ENCODE measurements at places on chromosomes 4 and X. TPM values are rescaled to one million over a fixed set of nuclear protein-coding genes. Genes with fewer than 3 reads are reported as not detected.

GRCh38 chr4:16055471-16055870 lies 28.4 kb downstream of the PROM1 start:
- no peak for DNase-seq

DNA sequence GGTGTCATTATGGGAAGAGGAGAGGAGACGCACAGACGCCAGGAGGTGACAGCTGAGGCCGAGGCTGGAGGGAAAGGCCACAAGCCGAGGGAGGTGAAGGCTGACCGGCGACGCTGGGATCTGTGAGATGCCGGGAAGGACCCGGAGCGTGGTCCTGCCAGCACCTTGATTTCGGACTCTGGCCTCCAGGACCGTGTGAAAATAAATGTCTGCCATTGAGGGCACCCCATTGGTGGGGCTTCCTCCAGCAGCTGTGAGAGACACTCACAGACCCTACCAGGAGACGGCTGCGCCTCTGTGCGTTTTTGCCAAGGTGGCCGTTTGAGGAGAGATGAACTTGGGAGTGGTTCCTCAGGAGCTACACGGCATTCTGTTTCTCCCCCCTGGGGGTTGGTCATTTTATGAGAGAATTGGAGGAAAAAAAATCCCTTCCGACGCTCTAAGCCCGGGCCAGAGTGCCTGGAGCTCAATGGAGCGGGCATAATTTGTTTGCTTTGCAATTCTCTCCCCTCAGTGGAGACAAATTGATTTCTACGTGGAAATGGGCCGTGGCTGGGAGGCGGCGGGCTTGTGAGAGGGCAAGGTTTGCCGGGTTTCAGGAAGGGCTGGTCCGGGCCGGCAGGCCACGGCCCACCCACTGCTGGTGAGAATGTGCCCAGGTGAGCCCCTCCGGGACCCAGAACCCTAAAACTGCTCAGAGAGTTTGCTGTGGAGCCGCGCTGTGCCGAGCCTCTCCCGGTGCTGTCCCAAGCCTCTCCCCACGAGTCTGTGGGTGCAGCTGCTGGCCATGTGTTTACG lies 53.9 kb downstream of the CPZ start:
- no peak for DNase-seq

DNA sequence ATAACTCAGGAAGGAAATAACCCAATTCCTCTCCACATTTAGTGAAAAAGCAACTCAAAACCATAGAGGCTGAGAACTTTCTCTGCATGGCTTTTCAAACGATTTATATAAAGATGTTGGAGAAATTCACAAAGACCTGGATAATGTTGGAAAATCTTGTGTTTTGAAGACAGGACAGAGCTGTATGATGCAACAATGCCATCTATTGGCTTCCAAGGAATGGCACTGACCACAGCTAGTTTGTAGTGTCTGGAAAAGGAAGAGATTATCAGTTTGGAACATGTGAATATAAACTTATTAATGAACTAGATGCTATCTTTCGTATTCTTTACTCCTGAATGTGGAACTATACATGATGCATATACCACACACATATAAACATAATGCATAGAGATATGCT lies 503.6 kb downstream of the IL1RAPL1 start:
- DNase-seq = peak; percentile 6

DNA sequence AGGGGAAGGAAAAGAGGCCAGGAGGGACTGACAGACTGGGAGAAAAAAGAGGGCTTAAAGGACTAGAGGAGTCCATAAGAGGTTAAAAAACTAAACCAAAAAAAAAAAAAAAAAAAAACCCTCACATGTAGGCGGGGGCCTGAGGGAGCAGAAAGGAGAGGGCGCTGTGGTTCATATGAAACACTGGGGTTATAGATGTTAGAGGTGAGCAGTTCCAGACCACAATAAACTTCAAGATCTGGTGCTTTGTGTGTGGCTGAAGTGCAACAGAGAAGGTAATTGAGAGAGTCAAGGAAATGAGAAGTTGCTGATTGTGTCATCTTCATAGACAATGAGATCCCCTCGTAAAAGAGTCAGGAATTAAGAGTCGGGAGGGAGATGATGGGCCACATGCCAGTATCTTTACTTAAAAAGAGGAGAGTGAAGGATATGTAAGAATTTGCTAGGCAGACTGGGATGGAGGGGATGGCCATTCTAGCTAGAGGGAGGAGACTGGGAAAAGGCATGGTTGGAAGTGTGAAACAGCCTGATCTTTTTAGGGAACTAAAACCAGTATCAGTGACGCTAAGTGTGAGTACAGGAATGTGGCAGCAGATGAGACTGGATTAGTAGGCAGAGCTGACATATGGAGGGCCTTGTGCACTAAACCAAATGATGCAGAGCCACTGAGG lies 18.4 kb upstream of the OGT start:
- no peak for DNase-seq

DNA sequence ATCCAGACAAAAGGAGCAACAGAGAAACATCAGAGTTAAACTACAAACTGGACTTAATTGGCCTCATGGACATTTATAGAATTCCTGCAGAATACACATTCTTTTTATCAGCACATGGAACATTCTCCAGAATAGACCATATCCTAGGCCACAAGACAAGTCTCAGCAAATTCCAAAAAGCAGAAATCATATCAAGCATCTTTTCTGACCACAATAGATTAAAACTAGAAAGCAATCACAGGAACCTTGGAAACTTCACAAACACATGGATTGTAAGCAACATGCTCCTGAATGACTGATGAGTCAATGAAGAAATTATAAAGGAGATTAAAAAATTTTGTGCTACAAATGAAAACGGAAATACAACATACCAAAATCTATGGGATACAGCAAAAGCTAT lies 526.7 kb downstream of the PCDH7 start:
- DNase-seq = no peak

Gene EOLA1
- 10.0 TPM for total RNA-seq

DNA sequence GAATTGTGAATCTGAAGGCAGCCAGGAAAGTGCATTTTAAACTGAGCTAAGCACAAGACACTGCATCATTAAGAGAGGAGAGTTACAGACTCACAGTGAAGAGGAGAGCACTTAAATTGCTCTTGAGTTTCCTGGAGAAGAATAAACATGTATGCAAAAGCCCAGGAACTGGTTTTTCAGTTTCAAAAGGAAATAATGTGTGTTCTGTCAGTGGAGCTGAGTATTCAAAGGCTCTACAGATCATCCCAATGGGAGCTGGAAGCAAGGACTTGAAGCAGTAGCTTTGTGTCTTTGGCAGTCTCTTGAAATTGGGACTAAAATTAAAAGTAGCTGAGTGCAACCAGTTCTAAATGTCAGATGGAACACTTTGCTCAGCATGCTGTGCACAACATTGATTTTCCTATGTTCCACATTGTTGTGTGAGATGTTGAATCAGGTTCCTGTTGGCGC lies 147.5 kb upstream of the ANK2 start:
- DNase-seq = no peak

DNA sequence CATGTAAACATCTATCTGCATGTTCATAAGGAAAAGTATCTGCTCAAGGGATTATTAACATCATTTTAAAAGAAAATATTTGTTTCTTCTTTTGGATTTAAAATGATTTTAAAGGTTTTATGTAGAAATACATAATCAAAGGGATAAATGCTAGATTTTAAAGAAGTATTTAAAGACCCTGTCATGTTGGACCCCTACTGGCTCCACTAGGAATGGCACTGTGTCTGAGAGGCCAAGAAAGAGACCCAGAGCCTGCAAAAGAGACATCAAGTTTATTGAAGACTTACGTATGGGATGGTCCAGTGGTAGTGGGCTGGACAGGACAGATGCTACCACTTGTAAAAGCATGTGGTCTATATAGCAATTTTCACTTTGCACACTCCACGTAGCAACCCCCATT lies 78.7 kb upstream of the PCDH18 start:
- no peak for DNase-seq

DNA sequence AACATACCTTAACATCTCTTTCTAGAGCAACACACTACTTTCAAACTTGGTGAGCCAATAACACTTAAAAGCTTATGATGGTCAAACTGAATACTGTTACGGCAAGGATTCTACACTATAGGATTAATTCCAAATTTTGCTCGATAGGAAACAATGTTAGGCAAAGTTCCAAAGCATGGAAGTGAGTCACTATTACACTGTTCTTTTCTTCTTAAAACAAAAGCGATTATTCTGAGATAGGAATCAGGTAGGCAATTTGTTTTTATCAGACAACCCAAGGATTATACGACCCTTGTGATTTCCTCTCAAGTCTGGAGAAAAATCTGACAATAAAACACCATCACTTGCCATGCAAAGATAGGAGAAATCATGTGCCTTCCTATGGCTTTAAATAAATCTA lies 81.5 kb downstream of the HUWE1 start:
- DNase-seq = no peak

Gene FGG
- 0.64 TPM for total RNA-seq

All from cerebellum (tissue), 4 donors.